ENCODE measurements at places on chromosomes 4 and X.

DNA sequence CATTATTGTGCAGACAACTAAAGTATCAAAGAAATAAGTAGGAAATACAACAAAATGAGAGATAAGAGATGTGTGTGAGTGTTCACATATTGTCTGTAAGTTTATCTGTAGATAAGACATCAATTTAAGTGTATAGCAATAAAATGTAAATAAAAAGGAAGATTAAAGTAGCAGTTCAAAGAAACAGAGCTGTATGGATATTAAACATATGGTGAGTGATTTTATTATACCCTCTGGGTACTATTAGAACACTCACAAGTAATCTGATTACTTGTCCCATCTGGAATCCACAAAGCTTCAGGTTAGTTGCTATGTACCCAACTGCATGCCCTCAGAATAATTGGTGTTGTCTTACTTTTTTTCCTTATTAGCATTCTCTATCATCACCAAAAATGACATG is 747.9 kb upstream of the ADGRL3 start:
- no peak for DNase-seq

DNA sequence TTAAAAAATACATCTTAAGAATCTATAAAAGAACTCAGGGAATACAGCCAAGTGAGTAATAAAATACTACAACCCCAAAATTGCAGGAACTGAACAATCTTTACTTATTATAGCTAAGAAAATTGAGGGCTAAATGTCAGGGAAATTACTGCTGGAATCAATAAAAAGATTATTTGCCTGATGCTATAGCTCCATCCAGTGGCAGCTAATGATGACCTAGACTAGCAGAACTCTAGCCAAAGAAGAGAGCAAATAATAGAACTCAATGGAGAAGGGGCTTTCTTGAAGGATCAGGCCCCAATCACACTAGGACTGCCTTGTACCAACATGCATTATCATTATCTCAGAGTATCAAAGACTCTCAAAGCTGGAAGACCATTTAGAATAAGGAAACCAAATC is 85.0 kb upstream of the FAM241A start:
- DNase-seq = peak; percentile 26

- no peak for DNase-seq
These were observed 89.0 kb downstream of the SH3KBP1 start for GRCh38 chrX:19798423-19798822.

- no peak for DNase-seq
These were observed 486.1 kb upstream of the TENM3 start for GRCh38 chr4:181757098-181757497.

DNA sequence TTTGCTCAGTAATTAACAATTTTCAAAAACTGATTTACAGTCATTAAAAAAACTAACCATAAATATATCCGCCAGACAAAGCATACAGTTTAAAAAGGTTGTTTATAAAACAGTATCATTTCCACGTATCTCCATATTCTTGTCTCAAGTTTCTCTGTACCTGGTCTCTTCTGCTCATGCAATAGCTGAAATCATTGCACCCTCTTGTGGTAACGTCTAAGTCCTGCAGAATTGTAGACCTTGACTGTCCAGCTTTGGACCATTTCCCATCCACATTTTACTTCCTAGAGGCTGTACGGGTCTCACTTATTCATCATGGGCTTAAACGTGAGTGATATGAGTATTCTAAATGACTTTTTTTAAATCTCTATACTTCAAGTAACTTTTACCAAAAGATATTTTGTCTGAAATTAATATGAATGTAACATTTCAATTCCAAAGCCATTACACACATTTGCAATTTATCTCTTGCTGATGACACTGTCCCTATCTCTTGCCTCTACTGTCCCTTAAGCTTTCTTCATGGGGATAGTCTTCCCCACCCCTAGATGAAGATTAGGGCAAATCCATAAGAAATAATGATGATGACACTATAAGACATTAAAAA is 118.5 kb downstream of the BTC start:
- DNase-seq = peak; percentile 57

GRCh38 chr4:80265571-80266252 is 752 bp upstream of the FGF5 start:
- DNase-seq = peak; percentile 32

- no peak for DNase-seq
These were observed 946.3 kb upstream of the INTU start for GRCh38 chr4:126686491-126686890.

- no peak for DNase-seq
These were observed 12.2 kb upstream of the PRDM8 start for GRCh38 chr4:80184825-80185756.

DNA sequence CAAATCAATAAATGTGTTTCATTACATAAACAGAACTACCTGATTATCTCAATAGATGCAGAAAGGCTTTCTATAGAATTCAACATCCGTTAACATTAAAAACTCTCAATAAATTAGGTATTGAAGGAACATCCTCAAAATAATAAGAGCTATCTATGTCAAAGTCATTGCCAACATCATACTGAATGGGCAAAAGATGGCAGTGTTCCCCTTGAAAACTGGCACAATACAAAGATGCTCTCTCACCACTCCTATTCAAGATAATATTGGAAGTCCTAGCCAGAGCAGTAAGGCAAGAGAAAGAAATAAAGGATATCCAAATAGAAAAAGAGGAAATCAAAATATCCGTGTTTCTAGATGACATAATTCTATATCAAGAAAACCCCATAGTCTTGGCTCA is 466.4 kb downstream of the MAGEE1 start:
- DNase-seq = no peak

DNA sequence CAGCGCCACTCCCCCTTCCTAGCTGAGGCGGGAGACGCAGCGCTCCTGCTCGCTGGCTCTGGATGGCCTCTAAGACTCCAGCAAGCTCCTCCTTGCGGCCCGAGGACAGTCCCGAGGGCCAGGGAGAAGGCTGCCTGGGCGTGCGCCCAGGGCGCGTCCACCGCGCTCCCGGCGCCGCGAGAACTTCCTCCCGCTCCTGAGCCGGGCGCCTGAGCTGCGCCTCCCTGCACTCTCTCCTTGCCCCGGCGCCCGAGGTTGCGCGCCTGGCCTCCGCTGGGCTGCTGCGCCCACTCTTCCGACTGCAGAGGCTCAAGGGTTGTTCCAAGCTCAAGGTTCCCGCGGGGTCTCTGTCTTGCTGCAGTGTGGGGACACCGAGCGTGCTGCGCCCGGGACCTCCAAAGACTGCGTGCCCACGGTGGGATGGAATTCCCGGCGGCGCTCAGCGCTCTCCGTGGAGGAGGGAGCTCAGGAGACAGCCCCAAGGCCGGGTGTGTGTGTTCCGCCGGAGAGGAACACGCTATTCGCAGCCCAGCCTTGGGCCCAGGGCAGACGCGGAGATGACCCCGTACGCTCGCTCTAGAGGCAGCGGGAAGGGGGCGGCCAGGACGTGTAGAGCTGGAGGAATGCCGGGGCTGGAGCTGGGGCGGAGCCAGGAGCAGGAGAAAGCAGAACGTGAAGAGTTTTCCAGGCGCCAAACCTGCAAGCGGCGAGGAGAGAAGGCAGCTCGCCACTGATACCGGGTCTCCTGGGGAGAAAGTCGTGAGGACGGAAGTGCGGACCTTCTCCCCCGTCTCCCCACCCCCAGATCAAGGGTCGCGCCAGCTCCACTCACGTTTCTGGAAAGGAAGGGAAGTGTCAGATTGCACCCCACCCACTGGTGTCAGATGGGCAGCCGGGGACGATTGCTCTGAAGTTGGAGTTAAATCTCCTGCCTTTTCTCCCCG is at the start of gene ARHGAP6:
Gene ARHGAP6, minus strand, starts transcription at position 753 of the 944 bp plus-strand sequence. CDS start 1,092 bp downstream, outside the sequence.
- DNase-seq = peak; percentile 40

- DNase-seq = no peak
These were observed 2.7 kb upstream of the SORCS2 start for GRCh38 chr4:7189475-7190277.

DNA sequence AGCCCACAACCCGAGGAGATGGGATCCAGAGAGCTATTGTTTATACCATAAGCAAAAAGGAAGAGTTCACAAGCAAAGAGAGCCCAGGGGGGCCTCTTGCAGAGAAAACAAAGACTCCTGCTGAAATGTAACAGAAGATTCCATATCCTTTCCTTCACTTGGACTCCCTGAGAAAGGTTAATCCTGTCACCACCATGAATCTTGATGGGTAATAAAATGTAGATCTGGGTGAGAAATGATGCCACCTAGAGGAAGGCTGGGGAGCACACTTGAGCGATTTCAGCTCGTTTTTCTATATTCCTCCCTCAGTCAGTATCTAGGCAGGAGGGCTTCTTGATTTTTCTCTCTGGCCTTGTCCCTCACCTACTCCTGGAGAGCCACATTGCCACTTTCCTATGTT is 10.2 kb upstream of the KCNE5 start:
- DNase-seq = peak; percentile 6

- DNase-seq = no peak
These were observed 49.3 kb upstream of the EPGN start for GRCh38 chr4:74258963-74259362.

DNA sequence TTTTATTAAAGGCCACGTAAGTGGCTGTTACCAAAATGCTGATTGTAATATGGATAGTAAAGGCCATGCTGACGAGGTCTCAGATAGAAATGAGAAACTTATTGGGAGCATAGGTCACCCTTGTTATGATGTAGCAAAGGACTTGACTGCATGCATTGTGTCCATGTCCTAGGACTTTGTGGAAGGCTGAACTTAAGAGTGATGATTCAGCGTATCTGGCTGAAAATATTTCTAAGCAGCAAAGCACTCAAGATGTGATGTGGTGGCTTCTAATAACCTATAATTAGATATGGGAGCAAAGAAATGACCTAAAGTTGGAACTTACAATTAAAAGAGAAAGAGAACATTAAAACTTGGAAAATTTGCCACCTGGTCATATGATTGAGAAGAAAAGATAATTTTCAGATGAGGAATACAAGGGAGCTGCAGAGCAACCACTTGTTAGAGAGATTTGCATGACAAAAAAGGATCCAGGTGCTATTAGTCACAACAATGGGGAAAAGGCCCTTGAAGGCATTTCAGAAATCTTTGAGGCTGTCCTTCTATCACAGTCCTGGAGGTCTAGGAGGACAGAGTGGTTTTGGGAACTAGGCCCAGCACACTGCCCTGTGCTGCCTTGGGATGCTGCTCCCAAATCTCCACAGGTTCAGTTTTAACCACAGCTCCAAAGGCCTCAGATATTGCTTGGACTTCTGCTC is 793.7 kb upstream of the LCORL start:
- no peak for DNase-seq

DNA sequence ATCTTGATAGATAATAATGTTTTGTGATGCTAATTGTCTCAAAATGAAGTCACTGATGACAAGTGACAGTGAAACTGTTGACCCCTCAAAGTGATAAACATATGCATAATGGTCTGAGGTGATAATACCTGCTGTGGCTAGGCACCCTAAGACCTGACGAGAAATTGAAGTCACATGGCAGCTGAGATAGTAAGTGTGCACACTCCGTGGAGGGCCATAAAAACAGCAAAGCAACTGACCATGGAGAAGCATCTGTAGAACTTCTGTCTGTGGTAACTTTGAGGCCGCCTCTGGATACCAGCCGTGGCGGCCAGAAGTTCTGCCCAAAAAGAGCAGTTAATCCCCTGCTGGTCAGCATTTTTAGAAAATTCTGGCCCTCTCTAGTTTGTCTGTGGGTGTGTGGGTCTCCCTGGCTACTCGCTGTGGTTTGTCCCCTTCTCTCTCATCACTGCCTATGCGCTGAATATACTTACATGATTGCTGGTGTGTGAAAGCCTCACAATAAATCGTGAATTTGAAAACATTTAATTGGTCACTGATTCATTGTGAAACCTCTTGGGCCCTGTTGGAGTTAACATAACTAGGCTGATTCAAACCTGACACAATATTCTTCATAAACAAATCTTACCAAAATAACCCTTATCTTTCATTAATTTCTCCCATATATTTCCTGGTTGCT is 50.6 kb downstream of the CCDC149 start:
- DNase-seq = no peak

DNA sequence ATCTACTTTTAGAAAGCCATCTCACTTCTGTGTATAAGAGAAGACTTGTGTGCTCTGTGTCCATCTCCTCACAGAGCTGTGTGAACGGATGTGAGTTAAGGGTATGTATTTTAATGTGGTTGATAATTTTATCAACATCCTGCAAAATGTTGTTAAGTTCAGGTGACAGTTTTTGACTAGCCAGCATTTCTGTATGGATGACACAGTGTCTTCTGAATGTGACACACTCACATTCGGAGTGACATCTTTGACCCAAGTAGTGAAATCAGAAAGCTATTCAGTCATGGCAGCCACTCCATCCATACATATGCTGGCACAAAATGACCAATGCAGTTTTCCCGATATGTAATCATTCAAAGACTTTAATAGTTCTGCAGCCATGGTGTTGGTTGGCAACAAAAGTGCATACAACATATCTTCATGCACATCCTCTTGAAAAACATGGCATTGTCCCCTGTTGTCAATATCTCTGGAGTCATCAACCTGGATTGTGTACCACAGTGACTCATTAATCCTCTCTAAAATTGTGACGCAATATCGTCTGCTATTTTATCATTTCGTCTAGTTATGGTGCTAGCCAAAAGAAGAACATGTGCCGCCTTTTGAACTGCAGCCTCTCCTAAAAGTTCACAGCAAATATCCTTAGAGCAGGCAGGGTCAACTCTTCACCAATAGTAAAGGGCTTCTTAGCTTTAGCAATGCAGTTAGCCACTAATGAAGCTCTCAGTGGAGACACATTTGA is 6.8 kb upstream of the FGF2 start:
- no peak for DNase-seq

- no peak for DNase-seq
These were observed 81.5 kb upstream of the PTPN13 start for GRCh38 chr4:86512631-86513030.

- DNase-seq = no peak
These were observed 359.9 kb upstream of the AGA start for GRCh38 chr4:177802162-177802561.

DNA sequence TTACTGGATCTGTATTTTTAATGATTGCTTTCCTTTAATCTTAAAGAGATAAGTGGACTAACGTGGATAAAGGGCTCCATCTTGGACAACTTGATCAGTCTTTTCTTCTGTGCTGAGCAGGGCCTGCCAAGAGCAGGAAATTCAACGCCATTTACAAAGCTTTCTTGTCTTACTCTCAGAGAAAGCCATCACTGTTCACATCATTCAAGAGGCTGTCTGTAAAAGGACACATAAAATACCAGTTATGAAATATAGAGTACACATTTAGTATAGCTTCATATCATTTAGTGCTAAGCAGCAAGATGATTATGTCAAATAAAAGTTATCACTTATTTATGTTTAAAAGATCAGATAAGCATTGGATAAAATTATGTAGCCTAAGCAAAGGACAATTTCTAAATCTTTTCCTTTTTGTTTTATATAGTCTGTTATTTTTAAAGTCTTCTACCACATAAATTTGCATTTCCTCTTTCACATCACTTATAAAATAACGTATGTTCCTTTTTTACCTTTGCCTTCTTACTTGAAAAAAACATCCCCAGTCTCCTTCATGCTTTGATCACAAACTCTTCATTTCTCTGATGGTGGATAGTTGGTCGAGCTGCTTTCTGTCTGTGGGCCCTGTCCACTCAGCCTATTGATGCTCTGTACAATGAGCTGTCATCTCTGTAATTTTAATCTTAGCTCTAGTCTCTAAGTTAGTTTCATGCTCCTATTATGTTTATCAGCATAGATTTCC is 2.1 kb upstream of the CCNG2 start:
- DNase-seq = no peak

GRCh38 chr4:139191373-139191772 is 14.4 kb upstream of the ELF2 start:
- no peak for DNase-seq

- DNase-seq = no peak
These were observed 23.1 kb upstream of the MECP2 start for GRCh38 chrX:154120567-154120966.
